T-helper 2 cell (primary cell): ENCODE measurements at places on chromosomes 11 and 22.
A peak's percentile ranks its signal among the peaks of the same experiment; 100 is the strongest.

DNA sequence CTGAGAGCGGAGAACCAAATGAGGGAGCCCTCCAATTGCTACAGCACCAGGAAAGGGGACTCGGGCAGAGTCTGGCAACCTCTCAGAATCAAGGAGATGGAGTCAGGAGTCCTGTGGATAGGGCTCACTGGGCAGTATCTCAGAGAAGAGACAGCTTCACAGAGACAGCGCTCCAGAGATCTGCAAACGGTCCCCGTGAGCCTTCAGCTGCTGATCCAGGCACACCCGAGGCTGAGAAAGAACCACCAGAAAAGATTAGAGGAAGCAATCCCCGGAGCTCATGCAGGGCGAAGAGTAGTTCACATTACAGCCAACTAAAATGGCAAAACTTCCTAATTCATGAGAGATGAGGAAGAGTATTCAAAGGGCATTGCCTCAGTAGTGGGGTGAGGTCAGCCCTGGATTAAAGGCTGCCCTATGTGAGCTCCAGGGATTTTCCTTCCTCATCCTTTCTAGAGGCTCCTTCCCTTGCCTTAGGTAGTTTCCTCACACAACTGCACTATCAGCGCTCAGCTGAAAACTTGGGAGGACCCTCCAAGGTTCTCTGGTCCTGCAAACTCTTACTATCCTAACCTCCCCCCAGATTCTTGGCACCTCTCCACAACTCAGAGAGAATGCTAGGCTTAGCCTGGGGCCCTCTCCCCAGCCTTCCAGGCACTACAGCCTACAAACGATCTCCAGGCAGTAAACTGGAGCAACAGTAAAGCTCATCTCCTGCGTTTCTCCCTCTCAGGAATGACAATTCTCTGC lies 23.7 kb downstream of the SCN4B start:
- DNase-seq = no peak

- DNase-seq = no peak
These were observed 11.8 kb upstream of the TBCEL start for GRCh38 chr11:121012091-121012490.

- DNase-seq = no peak
These were observed 5.7 kb downstream of the UPK3A start for GRCh38 chr22:45290410-45290936.

GRCh38 chr22:31139066-31139465 lies 1.2 kb downstream of the PLA2G3 start:
- DNase-seq = no peak

DNA sequence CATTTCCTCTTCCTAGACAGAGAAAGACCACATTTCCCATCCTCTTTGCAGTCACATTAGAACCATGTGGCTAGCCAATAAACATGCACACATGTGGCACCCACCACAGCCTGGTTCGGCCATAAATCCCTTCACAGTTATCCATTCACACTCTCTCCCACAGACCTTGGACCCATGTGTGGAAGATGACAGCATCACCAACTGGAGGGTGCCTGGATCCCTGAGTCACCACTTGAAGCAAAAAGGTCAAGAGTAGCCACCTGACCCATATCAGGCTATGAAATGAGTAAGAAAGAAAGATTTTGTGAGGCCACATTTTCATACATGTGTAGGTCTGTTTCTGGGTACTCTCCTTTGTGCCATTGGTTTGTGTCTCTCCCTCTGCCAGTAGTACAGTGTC lies 9.0 kb upstream of the TMEM121B start:
- DNase-seq = no peak

GRCh38 chr11:75439495-75440120 lies 6.6 kb upstream of the KLHL35 start:
- no peak for DNase-seq

DNA sequence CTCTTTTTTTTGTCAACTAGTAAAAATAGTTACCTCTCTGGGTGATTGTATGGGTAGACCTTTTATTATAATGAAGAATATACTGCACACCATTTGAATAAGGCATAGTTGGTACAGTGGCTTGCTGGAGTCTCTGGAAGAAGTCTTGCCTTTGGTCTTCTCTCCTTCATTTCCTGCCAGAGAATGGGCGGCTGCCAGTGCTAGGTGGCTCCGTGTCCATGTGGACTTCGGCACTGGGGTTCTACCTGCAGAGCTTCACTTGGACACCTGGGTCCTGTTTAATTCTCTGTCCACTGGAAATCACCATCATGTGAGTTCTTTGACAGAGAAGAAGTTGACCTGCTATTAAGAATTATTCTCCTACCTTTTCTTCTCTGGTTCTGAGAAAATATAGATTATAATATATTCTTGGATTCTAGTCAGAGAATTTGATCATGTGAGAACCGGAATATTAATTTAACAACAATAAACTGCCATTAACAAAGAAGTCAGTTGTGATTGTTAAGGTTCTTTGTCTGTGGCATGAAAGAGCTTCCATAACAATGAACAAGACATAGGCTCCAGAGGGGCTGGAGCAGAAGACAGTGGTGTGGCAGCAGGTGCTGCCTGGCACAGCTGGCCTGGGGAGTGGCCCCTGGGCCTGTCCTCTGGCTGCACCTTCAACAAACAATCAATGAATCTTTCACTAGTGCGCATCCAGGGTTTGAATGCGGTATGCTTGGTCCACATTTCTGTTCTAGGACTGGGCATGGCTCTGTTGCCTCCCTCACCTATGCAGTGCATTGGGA lies 77.5 kb downstream of the PPFIBP2 start:
- DNase-seq = no peak

DNA sequence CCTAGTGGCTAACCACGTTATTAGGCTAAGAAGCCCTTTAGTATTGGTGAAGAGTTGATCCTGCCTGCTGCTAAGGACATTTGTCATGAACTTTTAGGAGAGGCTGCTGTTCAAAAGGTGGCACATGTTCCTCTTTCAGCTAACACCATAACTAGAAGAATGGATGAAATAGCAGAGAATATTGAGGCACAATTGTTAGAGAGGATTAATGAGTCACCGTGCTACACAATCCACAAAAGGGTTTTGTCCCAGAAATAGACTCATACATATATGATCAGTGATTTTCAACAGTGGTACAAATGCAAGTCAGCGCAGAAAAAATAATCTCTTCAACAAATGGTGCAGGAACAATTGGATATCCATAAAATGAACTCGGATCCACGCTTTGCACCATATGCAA lies 7.0 kb upstream of the MSANTD2 start:
- DNase-seq = no peak

- DNase-seq = no peak
These were observed 57.4 kb downstream of the BCL2L13 start for GRCh38 chr22:17695986-17696385.

DNA sequence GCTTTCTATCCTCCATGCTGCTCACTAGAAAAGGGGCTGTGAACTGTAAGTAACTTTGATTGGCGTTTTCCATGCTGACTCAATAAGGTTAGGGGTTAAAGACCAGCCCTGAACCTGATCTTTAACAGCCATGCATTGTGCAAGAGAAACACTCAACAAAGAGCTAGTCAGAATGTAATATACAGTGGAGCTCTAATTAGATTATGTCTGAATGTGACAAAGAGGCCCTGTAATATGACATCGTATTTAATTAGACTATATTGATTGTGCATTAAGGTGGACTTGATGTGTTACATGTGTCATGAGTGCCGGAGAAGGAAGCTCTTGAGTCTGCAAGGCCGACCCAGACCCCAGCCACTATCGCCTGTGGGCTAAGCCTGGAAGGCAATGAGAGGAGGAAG lies 70.5 kb downstream of the PKNOX2 start:
- DNase-seq = no peak

GRCh38 chr11:30801357-30801756 lies 215.2 kb upstream of the MPPED2 start:
- DNase-seq = no peak

- DNase-seq = peak; percentile 64
These were observed 28.8 kb upstream of the MOB2 start for GRCh38 chr11:1515082-1516060.

DNA sequence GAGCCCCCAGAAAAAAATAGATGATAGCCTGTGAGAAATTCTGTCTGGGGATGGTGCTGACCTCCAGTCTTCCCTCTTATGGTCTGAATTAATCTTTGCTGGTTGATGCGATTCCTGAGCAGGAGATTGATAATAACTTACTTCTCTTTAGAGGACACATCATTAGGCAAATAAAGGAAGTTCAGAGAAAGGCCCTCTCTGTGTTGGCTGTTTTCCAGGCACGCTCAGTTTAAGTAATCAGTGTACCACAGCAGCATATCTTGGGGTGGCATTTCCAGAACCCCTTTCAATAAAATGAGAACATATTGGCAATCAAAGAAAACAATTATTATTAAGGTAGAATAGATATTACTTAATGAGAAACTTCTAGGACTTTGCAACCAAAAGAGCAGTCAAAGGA lies 1129.3 kb upstream of the RAG2 start:
- no peak for DNase-seq
